ENCODE measurements at places on chromosomes 1 and 21.

DNA sequence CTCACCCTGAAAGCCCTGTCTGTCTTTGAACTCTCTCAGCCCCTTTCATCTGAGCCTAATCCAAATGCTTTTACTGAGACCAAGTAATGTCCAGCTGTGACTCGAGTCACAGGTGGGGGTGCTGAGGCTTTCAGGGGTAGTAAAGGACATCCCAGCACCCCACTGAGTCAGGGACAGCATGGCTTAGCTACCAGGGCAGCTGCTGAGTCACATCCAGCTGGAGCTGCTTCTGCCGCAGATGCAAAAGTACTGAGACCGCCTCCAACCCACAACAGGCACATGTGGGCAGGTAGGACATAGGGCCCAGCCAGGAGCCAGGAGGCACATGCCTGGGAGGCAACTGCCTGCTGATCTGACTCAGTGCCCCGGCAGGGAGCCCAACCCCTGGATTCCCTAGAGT is 6.7 kb upstream of the VSIG8 start:
- peak; percentile 22 for DNase-seq

- no peak for DNase-seq
These were observed 28.6 kb downstream of the COL6A1 start for GRCh38 chr21:46009951-46010705.

GRCh38 chr1:30952098-30952497 is 43.5 kb upstream of the SDC3 start:
- no peak for DNase-seq

- DNase-seq, result no peak
These were observed 1579.9 kb downstream of the MRPL39 start for GRCh38 chr21:24027396-24027795.

- no peak for DNase-seq
These were observed 1.3 kb downstream of the EXO1 start for GRCh38 chr1:241849345-241849695.

- no peak for DNase-seq
These were observed 22.6 kb downstream of the FMO5 start for GRCh38 chr1:147202576-147202975.

DNA sequence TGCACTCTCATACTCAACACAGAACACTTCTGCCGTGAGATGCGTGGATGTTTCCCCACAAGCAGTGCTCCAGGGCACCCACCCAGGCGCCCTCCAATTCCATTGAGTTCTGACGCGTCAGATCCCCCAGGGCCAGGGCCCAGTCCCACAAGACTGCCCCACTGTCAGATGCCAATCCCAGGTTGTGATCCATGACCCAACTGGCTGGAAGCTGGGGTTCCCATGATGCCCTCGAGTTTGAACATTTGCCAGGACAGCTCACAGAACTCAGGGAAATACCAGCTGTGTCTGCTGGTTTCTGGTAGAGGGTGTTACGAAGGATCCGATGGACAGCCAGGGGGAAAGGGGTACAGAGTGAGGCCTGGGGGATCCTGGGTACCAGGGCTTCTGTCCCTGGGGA is 58.4 kb downstream of the AGPAT3 start:
- peak; percentile 21 for DNase-seq

DNA sequence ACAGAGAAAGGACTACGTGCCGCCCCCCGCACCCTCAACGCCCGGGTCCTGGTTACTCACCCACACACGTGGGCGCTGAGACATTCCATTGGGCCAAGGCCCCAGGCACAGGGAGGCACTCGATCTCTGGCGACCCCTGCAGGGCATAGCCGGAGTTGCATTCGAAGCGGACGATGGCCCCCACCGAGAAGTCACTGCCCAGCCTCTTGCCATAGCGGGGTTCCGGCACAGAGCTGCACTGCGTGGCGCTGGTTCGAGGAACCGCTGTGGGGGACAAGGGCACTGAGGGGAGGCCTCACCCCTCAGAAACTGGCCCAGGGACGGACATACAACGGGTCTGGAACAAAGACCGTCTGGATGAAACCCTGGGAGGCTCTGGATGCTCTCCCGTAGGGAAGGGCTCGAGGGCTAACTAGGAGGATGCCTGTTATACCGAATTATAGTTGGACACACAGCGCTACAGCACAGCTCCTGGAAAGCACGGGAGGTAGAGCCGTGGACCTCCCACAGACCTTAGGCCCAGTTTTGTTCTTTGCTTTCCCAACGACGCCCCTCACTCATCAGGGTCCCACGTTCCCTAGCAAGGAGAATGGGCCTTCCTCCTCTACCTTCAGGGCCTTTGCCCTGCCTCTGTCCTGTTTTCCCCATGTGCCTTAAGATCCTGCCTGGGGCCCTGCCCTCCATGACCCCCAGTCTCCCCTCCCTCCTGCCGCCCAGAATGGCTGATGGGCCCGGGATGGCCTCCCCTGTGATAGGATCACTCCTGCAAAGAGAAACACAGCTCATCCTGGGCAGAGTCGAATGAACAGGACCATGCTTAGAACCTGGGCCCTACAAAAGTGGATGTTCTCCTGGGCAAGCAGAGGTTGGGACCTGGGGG is 152.8 kb downstream of the ZSCAN20 start:
- DNase-seq, result no peak

DNA sequence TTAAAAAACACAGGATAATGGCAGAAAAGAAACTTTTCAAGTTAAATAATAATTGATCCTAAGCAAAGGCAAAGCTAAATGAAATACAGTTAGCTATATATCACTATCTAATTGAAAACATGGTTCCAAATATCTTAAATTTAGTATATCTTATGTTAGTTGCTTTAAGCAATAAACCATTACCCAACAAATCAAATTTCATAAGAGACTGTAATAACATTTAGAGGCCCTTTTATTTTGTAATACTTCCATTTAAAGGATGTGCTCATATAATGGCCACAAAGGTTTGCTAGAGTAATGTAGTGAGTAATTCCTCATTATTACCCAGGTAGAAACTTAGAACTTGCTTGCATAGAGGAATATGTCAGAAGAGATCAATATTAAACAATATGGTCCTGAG is 32.3 kb downstream of the RPL5 start:
- no peak for DNase-seq

DNA sequence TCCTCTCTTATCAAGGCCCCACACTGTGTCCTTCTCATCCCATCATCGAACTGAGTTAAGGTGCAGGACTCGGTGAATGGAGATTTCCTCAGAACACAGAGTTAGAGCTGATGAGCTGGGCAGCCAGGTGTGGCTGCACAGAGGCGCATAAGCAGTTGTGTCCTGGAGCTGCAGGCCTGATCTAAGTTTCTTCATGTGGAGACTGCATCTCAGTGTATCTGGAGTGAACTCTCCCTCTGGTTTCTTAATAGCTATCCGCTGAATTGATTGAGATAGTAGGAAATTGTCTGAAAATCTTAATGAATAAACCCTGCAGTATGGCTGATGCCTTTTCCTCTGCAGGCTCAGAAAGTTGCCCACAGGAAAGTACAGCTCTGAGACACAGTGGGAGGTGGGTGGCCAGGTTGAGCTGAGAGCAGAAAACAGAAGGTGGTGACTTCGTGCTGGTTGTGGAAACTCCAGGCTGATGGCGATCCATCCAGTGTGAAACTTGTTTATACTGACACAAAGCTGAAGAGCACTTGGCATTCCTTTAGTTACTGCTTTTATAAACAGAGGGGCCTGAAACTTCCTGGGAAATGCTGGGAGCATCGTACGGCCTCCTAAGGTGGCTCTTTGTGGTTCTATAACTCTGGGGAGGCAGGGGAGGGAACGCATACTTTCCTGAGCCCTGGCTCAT is 67.4 kb upstream of the F3 start:
- DNase-seq, result no peak

- DNase-seq, result no peak
These were observed 425.6 kb upstream of the VAMP3 start for GRCh38 chr1:7345516-7345915.

DNA sequence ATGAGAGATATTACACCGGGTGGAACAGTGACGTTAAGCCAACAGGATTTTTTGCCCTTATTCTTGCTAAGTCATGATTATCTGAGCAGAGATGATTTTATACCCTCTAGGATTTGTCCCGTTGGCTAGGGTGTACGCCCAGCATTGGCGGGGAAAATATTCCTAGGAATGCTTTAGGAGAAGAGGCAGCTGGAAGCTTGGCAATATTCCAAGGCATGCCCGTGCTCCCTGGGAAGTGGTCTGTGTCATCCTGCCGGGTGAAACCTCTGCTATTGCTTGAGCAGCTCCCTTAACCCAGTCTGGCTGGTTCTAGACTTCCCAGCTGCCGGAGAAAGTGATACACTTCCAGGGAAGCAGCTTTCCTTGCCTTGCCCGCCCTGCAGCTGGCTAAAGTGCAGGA is 16.2 kb downstream of the CHRNB2 start:
- DNase-seq, result peak; percentile 36

Data from cardiac fibroblast (primary cell).